ENCODE measurements at places on chromosomes 5 and 9.

GRCh38 chr5:59829386-59829785 is 64.1 kb downstream of the PDE4D start:
- no peak for DNase-seq

GRCh38 chr9:21995006-21995665 is 545 bp downstream of the CDKN2B-AS1 start:
- peak; percentile 44 for DNase-seq

- DNase-seq = no peak
Observed at GRCh38 chr5:161765611-161766010, 80.1 kb downstream of the GABRA6 start.

GRCh38 chr5:14270209-14270702 is 127.1 kb downstream of the TRIO start:
- DNase-seq = no peak

DNA sequence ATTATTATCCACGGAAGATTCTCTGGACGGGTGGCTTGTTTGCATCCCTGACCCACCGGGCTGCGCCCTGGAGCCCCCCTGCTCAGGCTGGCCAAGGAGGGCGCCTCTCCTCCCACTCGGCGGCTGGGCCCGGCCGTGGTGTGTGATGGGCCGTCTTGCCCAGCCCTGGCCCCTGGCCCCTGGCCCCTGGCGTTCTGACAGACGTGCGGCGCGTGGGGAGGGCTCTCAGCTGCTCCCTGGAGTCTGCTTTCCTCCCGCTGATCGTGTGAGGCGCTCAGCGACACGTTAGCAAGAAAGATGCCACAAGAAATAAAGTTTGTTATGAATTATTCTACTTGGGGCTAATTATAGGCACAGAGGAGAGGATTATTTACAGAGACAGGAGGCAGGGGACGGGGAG is 33.3 kb downstream of the UNC5A start:
- DNase-seq = no peak

- DNase-seq = no peak
Observed at GRCh38 chr5:2204366-2205184, 321.9 kb upstream of the IRX4 start.

- DNase-seq = no peak
Observed at GRCh38 chr9:13524245-13524644, 244.8 kb upstream of the MPDZ start.

DNA sequence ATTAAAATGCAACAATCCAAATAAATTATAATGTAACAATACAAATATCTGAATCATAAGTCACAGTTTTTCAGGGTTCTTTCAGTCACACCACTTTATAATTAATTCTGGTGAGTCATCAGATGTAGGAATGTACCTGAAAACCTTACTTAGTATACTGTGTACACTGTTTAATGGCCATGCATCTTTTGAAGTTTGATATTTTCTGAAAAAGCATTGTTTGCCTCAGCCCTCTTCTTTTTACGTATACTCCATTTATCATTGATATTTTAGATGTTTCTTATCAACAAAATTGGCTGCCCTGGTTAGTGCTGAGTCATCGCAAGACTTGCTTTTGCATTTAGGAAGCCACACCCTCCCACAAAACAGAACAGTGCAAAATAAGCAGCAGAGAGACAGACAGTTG is 218.6 kb downstream of the PJA2 start:
- no peak for DNase-seq

DNA sequence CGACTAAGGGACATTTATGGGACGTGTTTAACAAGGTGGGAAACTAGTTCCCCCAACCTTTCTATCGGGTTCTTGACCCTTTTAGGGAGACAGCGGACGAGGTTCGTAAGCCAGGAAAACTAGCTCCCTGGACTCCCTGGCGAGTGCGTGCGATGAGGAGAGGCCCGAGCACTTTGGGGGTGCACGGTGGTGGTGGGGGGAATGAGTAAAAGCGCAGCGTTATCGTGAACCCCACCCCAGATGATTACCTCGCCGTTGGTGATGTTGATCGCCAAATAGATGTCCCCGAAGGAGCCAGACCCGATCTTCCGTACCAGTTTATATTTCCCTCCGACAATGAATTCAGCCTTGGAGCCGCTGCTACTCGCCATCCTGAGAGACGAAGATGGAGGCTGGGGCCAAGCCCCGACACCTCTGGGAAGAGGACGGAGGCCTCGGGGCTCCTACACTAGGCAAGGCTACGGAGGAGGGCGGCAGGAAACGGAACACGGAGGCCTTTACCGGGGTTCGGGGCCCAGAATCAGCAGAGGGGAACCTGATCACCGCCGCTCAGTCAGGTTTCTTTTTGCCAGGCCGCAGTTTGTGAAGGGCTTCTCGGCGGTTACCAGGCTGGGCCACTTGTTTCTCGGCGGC is 529 bp downstream of the CSNK1A1 start:
- peak; percentile 45 for DNase-seq

- DNase-seq = no peak
Observed at GRCh38 chr9:128999581-129000206, 28.4 kb downstream of the SH3GLB2 start.

GRCh38 chr5:53003144-53003543 is 14.0 kb downstream of the ITGA2 start:
- DNase-seq = no peak

GRCh38 chr5:71697967-71698366 is 21.1 kb upstream of the CARTPT start:
- no peak for DNase-seq

Data from C1 segment of cervical spinal cord (tissue), 14 donors.